Stimulated activated CD4-positive, alpha-beta T cell treated with anti-CD3 and anti-CD28 coated beads, Interleukin-1b, Interleukin-23, amount 100 ng/mL, for 1 hour (primary cell): ENCODE measurements at places on chromosomes 4 and X.

DNA sequence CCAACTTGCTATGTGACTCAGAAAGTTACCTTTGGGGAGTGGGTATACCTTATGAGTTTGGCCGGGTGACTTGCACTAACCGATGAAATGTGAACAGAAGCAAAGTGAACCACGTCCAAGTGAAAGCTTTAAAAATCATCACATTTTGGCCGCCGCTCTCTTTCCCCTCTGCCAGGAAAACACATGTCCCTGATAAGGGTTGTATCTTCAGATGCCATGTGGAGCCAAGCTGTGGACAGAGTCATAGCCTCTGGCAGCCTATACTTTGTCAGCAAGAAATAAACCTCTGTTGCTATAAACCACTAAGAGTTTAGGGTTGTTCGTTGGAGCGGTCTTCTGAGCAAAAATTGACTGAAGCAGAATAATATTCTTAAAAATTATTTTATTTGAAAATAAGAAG lies 92.3 kb downstream of the PRDM5 start:
- DNase-seq, result no peak

DNA sequence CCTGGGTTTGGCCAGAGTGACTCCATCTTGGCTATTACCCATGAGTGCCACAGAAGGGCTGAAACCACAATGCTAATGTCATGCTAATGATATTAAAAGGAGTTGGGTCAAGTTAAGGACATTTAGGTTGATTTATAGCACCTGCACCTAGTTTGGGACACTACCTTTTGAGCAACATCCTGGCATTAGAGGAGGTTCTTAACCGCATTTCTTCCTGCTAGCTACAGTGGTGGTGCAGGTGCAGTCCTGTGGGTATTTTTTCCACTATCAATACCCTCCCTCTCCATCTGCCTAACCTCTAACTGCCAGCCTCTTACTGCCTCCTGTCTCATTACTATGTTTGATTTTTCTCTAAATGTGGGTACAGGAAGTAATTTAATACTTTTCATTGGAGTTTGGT lies 1276.1 kb downstream of the FSTL5 start:
- DNase-seq, result no peak

DNA sequence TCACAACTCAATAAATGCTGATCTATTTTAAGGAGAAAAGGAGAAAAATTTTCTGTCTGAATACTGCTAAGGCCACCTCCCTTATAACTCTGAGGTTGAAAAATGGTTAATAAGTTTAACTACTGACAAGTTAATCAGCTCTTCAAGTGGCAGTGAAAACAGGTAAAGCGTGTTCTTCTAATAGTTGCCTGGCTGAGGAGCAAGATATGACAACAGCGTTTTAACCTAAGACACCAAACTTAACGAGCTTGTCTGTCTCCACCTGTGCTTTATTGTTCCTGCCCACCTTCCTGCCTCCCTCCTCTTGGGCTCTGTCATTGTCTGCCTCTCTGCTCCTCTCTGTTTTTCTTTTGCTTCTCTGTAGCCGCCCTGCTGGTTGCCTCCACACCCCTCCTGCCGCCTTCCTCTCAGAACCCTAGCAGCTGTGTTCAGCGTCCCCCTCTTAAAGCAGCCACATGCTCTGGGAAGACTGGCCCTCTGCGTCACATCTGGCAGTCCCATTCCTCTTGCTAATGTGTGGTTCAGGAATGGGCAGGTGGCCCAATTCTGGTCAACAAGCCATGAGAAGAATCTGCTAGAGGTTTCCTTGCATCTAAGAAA lies 4.3 kb upstream of the TSPAN5 start:
- no peak for DNase-seq

DNA sequence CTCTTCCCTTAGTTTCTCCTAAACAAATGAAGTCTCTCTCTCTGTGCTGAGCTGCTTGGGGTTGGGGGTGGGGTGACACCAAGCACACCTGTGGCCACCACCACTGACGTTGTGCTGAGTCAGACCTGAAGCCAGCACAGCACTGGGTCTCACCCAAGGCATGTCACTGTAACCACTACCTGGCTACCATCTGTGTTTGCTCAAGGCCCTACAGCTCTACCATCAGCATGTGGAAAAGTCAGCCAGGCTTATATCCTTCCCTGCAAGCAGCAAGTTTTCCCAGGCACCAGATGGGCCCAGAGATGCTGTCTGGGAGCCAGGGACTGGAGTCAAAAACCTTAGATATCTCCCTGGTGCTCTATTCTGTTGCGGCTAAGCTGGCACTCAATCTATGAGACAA lies 6.9 kb downstream of the CXCL10 start:
- DNase-seq, result no peak

GRCh38 chrX:77446029-77446585 lies 1.1 kb upstream of the FGF16 start:
- no peak for DNase-seq

GRCh38 chrX:43505769-43506168 lies 150.3 kb upstream of the MAOA start:
- no peak for DNase-seq

GRCh38 chr4:99811850-99812249 lies 4.8 kb upstream of the DAPP1 start:
- peak; percentile 18 for DNase-seq

DNA sequence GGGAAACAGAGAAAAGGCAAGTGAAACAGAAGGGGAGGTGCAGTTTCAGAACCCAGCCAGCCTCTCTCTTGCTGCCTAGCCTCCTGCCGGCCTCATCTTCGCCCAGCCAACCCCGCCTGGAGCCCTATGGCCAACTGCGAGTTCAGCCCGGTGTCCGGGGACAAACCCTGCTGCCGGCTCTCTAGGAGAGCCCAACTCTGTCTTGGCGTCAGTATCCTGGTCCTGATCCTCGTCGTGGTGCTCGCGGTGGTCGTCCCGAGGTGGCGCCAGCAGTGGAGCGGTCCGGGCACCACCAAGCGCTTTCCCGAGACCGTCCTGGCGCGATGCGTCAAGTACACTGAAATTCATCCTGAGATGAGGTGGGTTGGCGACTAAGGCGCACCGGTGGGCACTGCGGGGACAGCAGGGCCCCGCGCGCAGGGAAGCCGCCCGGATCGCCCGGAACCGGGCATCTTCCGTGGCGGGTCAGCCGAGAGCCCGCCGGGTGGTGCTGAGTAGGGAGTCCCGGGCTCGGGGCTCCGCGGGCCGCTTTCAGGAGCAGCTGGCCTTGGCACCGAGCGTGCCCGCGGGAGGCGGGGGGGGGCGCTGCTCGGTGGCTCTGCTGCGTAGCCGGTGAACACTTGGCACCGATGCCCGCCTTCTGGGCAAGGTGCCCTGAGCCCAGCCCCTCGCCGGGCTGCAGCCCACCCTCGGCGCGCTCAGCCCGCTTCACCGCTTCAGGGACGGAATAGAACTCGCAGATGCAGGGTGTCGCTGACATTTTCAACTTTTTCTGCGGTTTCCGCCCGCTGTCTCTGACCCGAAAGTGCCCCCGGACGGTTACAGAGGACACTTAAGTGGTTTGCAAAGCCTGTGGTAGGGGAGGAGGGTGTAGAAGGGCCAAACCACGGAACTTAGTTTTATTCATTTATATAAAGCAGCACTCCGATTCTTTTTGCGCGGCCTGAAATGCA lies at the start of gene CD38:
TSS of gene CD38 (plus strand) at position 40 of the 953 bp plus-strand sequence. CDS start at position 127, 87 bp downstream.
- no peak for DNase-seq

GRCh38 chr4:1970926-1971325 lies 37.8 kb downstream of the NELFA start:
- no peak for DNase-seq

GRCh38 chrX:54007682-54008081 lies 36.6 kb downstream of the PHF8 start:
- no peak for DNase-seq

- DNase-seq, result no peak
These were observed 2.6 kb upstream of the TRPC5 start for GRCh38 chrX:112085149-112085548.

DNA sequence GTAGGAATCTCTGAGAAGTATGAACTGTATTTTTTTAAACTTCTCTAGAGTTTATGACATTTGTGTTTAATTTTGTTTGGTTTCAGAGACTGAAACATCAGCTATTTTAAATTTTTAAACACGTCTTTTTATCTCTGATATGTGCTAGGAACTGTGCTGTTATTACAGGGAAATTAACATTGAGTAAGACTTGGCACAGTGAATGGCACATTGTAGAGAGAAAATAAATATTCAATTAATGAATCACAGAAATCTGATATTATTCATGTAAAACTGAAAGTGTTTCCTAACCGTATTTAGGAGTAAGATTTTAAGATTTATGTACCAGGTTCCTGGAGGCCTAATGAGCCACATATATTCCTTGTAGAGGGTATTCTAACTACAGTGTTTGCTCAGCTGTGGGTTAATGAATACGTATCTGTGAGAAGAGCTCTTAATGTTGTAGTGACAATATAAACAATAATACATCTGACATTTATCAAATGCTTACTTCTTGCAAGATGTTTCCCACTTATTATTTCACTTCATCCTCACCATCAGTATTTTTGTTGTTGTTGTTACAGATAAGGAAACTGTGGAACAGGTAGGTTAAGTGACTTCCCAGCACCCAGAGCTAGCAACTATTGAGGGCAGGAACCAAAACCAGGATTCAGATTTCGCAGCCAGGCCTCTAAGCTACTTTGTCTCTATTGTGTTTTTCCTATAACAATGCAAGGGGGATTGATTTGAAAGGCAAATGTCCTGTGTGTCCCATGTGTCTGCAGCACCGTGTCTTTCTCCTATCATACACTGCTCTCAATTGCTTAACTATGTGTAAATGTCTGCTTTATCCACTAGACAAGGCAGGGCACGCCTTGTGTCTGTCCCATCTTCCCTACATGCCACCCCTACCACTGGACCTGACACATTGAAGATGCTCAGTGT lies 121.1 kb upstream of the FAM9C start:
- DNase-seq, result no peak

DNA sequence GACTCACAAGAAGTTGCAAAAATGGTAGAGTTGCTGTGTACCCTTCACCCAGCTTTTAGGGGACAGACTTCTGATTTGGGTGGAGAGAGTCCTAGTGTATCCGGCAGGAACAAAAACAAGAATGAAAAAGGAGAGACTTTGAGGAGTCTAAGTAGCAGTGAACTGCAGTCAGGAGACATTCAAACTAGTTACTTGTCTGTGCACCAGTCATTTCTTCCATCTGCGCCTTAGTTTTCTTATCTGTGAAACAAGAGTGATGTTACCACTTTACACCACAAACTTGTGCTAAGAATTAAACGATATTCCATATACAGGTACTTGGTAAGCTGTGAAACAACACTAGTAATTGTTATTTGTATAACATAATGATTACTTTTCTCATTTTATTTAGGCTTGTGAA lies 47.3 kb downstream of the SH2D1A start:
- DNase-seq, result no peak

- no peak for DNase-seq
These were observed 1496.8 kb downstream of the RPA4 start for GRCh38 chrX:98380556-98380955.

DNA sequence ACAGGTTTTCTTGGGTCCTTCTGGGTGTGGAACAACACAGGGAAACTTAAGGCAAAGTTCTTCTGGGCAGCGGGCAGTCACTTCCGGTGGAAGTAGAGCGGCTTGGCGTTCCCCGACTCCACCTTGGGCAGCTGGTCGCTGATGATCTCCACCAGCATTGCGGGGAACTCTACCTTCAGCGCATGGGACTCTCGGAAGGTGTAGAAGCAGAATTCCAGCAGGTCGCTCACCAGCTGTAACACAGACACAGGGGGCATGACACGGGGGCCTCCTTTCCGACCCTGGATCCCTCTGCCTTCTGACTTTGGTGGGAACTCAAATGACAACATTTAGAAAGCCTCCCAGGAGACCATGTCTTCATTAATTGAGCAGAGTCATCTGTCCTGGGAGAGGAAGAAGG lies 349.4 kb downstream of the ARHGAP10 start:
- no peak for DNase-seq

DNA sequence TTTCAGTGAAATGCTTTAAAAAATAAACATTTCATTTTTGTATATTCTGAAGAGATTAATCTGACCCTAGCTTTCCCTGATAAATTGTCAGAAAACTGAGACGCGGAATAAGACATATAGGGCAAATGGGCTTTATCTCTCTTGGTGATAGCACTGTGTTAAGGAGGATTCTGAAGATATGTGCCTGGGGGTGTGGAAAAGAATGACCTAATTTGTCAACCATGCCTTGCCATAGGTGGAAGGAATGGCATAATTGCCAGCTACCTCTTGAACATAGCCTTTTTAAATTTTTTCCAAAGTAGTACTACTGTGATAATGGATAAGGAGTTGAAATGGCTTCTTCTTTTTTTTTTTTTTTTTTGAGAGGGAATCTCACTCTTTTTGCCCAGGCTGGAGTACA lies 11.7 kb downstream of the JADE1 start:
- DNase-seq, result no peak

GRCh38 chrX:95640226-95640625 lies 1044.4 kb upstream of the DIAPH2 start:
- DNase-seq, result no peak

- no peak for DNase-seq
These were observed 89.4 kb upstream of the MYOZ2 start for GRCh38 chr4:119046263-119046662.

DNA sequence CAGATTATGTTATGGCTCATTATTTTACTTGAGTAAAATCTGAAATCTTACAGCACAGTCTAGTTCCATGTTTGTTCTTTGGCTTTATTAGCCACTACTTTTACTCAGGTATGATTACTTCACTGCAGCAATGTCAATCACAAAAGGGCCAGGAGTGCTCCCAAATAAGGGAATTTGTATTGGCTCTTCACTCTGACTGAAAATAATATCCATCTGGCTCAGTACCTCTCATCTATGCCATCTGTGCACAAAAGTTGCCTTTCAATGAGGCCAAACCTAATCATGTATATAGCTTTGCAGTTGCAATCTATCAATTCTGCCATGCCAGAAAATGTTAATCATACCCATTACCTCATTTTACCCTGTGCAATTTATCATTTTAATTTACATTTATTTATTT lies 161.1 kb downstream of the TECRL start:
- DNase-seq, result no peak

GRCh38 chr4:40199999-40200874 lies 3.4 kb downstream of the RHOH start:
- no peak for DNase-seq

GRCh38 chrX:144722307-144722706 lies 525.0 kb upstream of the SPANXN1 start:
- no peak for DNase-seq

GRCh38 chrX:47179221-47179927 lies 14.3 kb upstream of the UBA1 start:
- DNase-seq, result no peak

DNA sequence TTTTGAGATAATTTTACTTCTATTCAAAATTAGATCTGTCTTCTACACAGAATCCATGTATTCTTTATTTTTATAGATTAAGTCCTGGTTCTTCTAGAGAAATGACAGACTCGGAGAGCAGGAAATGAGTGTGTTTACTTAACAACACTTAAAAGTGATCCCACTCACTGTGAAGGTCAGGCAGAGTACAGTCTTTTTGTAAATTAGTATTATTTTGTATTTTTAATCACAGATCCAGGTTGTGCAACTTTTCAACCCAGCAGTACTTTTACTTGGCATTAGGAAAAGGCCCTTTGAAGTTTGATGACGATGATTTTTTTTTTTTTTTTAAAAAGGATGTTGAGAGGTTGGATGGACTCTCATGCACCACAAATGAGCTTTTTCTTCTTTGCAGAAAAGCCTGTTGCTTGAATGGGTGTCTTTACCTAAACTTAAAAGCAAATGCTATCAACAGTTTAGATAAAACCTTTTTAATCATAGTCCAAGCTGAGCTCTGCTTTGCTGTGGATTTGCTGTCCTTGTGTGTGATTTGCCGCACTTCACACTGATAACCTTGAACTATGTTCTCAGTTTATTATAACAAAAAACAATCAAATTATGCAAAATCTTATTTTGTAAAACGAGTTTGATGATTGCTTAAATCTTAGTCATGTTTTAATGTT lies 114.1 kb downstream of the MXRA5 start:
- DNase-seq, result no peak
